ENCODE measurements at places on chromosomes 16 and 17. TPM values are rescaled to one million over a fixed set of nuclear protein-coding genes. Genes with fewer than 3 reads are reported as not detected.

The CHD9 gene
- total RNA-seq: 37.9 TPM

The SGCA gene
- not detected for total RNA-seq

DNA sequence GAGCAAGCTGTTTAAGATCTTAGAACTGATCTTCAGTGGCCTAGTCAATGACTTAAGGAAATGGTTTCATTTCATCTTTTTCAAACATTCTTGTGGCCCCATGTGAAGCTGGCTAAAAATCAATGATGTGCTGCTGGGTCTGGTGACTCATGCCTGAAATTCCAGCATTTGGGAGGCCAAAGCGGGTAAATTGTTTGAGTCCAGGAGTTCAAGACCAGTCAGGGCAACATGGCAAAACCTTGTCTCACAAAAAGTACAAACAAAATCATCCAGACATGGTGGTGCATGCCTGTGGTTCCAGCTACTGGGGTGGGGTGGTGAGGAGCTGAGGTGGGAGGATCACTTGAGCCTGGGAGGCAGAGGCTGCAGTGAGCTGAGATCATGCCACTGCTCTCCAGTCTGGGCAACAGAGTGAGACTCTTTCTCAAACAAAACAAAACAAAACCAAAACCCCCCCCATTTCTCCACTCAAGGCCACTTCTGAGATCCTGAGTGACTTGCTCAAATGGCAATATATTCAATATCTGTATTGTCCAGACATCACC is 17.4 kb upstream of the COL1A1 start:
- DNase-seq: no peak

The CHST4 gene
- not detected for total RNA-seq

GRCh38 chr16:35181422-35182030 is 1722.1 kb downstream of the TP53TG3F start:
- DNase-seq: no peak

- no peak for DNase-seq
Measured at GRCh38 chr16:72195609-72196008, 23.7 kb upstream of the PMFBP1 start.

DNA sequence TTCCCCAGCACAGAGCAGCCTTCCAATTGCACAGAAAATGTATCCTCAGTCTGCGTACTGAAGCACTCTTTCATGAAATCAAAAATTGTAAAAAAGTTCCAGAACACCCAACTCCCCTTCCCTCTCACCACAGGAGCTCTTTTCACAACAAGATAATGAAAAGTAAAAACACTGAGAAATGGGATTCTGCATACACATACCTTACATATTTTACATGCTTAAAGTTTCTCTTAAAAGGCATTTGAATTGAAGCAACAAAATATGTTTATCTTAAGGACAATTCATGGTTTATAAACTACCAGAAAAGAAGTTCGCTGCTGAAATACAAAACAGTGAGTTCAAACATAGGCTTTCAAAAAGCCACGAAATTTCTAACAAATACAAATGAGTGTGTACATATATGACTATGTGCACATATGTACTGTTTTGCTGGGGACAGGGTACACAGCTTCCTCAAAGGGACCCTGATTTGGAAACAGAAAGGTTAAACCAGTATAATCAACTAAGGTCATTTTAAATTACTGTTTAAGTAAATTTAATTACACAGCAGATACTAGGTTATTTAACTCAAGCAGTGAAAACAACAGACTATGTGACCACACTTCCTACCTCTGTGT is 33.8 kb downstream of the COG1 start:
- DNase-seq: no peak

DNA sequence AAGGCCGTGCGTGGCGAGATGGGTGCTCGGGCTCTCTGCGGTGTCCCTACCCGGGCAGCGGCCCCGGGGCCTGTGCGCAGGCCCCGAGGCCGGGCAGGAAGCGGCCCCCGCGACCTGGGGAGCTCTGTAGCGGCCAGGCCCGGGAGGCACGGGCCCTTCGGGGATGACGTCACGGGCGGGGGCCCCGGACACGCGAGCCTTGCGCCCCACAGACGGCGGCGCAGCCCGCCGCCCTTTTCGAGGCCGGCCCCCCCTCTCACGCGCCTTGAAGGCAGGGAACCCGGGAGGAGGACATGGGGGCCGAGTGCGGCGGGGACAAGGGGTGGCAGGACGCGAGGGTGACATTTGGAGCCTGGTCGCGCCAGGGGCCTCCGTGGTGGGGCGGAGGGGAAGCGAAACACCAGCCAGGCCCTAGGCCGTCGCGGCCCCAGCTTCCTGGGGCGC is 1.1 kb downstream of the RAI1 start:
- DNase-seq: peak; percentile 77

- no peak for DNase-seq
Measured at GRCh38 chr16:17223576-17223975, 247.2 kb downstream of the XYLT1 start.

- DNase-seq: no peak
Measured at GRCh38 chr16:49854796-49855203, 1.1 kb downstream of the ZNF423 start.

DNA sequence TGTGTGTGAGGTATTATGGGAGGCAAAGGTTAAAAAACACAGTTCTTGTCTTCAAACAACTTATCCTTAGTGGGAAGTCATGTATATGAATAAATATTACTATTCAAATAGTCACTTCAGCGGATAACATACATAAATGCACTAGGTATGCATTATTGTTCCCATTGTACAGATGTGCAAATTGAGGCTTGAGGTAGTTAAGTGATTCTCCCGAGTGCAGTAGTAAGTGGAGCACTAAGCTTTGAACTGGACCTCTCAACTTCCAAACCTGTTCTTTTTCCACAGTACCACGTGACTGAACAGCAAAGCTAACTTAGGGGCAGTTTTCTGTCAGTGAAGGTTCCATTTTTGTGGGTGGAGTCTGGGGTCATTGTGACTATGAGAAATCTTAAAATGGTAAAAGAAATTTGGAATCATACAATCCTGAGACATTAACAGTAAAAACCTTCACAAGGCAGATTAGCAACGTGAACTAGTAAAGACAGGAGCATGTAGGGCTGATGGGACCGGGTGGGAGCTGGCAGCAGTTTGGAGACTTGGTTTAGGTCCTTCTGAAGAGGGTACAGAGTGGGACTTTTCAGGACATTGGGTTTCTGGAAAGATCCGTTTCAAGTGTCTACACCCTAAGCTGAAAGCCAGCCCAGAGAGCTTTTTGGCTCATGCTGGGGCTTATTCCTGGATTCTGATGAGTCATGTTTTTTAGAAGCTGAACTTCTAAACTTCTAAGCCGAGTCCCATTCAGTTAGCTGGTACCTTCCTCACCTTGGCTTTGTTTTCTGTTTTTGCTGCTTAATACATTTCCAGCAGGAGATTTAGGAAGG is 204.9 kb downstream of the PRKCA start:
- DNase-seq: no peak
